ENCODE measurements at places on chromosomes 13 and 19.

DNA sequence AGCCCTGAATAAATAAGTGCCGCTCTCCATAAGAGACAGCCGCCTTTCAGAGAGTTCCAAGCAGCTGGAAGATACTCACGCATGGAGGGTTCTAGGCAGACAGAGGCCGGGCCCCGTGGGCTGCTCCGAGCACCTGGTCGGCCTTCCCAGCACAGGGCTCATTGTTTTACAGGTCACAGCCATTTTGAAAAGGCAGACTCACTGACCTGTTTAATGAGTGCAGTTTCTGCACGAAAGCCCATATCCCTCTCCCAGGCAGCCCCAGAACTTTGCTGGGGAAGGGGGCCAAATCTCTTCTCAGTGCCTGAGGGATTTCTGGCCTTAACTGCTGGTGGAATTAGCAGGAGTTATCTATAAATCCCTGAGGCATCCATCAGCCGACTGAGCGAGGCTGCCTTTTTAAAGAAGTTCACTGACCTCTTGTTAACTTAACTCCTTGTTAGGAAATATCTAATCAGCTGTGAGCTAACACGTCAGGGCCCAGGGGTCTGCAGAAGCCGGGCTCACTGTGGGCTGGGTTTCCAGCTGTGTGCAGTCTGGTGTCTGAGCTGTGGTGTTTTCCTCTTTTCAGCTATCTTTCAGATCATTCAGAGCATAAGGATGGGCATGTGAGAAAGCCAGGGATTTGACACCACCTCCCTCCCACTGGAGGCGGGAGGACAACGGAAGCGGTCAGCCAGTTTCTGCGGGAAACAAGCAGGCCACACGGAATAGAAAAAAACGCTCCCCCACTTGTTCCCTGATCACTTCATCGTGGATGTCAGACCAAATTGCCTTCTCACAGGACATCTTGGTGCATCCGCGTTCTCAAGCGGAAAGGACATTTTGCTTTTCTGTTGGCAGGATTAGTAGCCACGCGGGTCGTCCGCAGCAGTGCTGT is 23.3 kb downstream of the SERP2 start:
- no peak for DNase-seq

DNA sequence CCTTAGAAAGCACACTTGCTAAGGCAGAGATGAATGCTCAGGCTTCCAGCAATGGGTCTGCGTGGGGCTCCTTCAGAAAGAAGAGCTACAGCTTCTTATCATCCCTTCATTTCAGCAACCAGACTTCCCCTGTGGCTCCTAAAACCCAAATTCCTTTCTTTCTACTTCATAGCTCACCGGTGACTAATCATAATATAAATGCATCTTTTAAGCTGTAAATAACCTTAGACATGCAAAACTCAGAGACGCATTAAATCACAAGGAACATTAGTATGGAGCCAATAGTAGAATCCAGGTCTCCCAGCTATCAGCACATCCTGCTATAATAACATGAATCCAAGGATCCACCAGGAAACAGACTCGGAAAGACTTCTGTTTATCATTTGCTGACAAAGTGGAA is 375.6 kb downstream of the COG6 start:
- DNase-seq, result no peak

GRCh38 chr13:79459906-79460305 is 21.0 kb upstream of the NDFIP2 start:
- DNase-seq, result no peak

DNA sequence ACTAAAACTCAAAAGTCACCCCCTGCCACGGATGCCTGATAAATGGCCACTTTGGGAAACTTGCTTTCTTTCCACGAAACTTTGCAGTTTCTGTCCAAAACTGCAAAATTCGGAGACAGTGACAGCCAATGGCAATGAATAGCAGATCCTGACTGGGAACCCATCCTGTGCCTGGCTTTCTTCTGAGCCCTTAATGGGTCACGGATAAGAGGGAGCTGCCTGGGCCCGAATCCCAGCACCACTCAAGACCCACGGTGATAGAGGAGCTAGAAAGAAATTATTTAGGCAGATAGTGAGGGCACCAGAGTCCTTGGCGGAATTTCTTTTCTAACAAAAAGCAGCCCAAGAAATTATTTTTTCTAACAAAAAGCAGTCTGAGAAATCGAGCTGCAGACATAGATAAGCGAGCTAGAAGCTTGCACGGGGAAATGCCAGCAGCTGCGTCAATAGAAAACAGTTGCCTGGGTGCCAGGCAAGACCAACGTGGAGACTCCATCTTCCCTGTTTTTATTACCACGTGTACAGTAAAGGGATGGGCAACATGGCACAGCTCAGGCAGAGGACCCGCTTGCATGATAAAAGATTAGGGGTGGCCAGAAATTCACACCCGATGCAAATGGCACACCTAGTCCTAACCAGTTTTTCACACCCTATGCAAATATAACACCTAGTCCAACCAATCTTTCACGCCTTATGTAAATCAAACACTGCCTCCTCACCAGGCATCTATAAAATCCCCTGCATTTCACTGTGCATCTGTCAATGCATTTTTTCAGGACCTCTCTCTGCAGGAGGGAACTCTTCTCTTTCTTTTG is 7.1 kb upstream of the HSH2D start:
- DNase-seq, result no peak

DNA sequence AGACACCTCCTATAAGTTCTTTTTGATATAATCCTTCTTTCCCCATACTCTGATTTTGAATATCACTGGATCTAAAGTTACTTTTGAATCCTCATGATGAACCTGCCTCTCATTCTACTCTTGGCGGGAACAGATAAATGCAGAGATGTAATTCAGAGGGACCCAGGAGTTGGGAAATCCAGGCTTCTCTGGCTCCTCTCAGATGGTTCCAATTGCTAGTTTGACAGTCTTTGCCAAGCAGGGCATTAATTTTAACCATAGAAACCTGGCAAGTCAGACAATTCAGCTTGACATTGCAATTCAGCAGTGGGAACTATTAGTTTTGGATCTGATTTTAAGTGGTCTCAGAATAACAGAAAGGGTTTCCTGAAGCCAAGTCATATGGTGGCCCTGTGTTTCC is 67.3 kb upstream of the KLF12 start:
- DNase-seq, result no peak

DNA sequence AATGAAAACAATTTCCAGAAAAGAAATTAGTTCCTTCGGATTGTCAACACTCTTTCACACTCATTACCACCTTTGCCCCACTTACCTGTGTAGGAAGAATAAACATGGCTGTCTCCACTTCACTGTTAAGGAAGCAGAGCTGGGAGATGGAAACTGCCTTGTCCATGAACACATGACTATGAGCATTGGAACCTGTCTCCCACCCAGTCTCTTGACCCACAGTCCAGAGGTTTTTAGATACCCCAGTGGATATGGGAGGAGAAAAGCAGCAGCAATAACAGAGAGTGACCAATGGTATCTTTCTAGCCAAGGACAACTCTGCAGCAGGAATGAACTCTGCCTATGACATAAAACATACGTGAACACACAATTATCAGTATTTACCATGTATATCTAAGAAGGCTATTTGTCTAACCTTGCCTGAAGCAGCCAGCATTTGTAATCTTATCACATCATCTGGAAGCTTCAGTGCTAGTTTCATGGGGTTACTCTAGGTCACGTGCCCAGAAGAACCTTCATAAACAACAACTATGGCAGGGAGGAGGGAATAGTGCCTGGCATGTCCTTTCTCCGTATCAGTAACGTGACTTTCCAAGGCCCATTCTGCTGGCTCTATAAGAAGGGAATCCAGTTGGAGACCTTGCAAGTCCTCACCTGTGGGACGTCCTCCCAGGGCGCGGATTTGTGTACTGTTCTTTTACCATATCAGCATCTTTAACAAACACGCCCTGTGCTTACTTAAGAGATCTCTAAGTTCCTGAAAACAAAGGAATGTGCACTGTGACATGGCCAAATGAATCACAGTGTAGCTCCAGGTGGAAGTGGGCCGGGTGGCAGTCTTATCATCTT is 221.8 kb upstream of the UBL3 start:
- no peak for DNase-seq

GRCh38 chr19:34126966-34127365 is 45.3 kb upstream of the LSM14A start:
- no peak for DNase-seq

DNA sequence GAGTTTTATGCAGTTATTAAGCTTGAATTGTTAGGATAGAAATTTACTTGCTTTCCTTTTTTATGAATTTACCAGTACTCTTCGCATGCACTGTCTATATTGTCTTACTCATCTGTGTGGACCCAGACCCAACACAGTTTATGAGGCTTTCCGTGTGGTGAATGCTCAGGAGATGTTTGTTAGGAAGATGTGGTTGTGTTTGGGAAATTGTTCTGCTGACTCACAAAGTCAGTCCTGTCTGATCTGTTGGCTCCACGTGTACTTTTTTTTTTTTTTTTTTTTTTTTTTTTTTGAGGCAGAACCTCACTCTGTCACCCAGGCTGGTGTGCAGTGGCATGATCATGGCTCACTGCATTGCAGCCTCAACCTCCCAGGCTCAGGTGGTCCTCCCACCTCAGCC is 532.5 kb downstream of the LMO7 start:
- DNase-seq, result no peak

GRCh38 chr19:30046522-30046921 is 104.5 kb downstream of the URI1 start:
- no peak for DNase-seq

- no peak for DNase-seq
These were observed 4.8 kb downstream of the STK24 start for GRCh38 chr13:98571955-98572662.

DNA sequence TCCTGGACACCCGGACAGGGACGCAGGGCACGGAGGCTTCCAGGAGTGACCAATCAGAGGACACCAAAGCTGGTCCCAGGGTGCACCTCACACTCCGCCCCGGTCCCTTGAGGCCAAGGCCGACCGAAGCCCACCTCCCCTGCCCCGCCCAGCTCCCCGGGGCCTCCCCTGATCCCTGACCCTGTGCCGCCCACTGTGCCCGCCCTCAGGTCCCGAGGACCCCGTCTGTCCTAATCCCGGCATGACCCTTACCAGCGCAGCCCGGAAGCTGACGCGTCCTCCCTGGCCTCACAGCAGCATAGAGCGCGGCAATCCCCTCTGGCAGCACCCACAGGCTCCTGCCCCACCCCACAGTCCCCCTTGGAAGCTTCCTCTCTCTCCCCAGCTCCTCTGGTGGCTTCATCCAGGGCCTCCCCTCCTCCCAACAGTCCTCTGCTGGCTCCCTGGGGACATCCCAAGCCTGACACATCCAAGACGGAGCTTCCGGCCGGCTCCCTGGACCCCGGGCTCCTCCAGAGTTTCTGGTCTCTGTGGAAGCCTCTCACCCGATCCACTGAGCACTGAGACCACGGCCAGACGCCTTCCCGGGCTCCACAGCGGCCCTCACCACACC is 7.4 kb upstream of the CDC34 start:
- DNase-seq, result no peak

DNA sequence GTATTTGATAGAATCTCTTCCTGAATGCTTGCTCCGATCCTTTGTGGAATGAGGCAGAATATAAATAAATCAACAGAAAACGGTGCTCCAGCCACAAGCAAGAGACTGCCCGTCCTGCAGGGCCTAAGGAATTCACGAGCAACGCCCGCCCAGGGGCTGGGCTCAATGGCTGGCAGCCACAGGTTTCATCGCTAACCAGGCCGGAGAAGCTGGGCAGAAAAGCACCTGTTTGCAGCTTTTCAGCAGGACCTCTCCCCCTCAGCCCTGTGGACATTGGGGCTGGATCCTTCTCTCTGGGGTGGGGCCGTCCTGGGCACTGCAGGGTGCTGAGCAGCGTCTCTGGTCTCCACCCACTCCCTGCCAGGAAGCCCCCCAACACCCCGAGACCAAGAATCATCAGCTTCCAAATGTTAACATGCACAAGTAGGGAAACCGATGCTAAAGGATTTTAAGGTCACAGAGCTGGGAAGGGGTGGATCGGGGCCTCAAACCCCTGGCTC is 102.5 kb downstream of the GADD45B start:
- no peak for DNase-seq

DNA sequence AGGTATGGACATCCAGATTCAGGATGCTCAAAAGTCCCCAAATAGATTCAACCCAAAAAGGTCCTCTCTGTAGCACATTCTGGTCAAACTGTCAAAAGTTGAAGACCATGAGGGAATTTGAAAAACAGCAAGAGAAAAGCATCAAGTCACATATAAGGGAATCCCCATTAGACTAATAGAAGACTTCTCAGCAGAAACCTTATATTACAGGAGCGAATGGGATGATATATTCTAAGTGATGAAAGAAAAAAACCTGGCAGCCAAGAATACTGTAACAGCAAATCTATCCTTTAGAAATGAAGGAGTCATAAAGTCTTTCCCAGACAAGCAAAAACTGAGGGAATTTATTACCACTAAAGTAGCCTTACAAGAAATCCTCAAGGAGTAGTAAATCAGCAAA is 29.7 kb downstream of the FXYD5 start:
- no peak for DNase-seq

GRCh38 chr13:72093262-72093661 is 226.3 kb upstream of the DACH1 start:
- DNase-seq, result no peak

DNA sequence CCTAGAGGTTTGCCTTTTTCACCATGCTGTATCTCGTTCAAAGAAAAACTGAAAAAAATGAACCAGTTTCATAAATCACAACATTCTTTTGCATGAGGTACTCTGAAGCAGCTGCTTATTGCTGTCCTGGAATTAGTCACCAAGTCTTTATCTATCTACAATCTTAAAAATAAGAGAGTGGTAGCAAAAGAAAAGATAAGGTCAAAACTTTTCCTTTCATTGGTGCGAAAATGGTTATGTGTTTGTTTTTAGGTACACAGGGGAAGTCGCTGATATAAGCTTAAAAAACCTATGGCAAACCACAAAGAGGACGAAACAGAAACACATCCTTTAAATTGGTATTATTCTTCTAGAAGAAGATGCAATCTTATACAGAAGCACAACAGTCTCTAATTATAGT is 20.7 kb downstream of the OBI1 start:
- no peak for DNase-seq

DNA sequence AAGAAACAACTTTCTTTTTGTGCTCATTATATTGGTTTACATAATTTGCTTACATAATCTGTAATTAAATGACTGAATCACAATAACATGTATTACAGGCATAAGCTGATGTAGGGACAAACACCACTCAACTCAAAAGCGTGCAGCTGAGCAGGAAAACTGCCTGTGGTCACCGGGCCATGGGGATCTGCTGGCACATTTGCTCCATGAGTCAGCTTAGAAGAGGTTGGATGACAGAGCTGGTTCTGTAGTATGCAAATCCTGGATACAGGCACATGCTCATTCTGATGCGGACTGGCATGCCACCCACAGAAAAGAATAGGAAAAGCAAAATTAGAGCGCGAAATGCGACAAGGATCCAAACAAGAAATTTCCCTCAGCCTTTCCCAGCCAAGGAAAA is 128.6 kb downstream of the USP12 start:
- no peak for DNase-seq

Data from stimulated activated CD8-positive, alpha-beta memory T cell treated with anti-CD3 and anti-CD28 coated beads, Interleukin-12 subunit alpha, Interleukin-12 subunit beta, amount 100 ng/mL, for 1 hour (primary cell).